ENCODE measurements at places on chromosomes 7 and 10. TPM values are rescaled to one million over a fixed set of nuclear protein-coding genes. Genes with fewer than 3 reads are reported as not detected.

- DNase-seq = no peak
These were observed 228.4 kb downstream of the TRIL start for GRCh38 chr7:28729727-28730126.

GRCh38 chr7:104160375-104160774 is 47.4 kb downstream of the ORC5 start:
- no peak for DNase-seq

GRCh38 chr7:158431055-158431940 is 156.3 kb downstream of the PTPRN2 start:
- DNase-seq = no peak

DNA sequence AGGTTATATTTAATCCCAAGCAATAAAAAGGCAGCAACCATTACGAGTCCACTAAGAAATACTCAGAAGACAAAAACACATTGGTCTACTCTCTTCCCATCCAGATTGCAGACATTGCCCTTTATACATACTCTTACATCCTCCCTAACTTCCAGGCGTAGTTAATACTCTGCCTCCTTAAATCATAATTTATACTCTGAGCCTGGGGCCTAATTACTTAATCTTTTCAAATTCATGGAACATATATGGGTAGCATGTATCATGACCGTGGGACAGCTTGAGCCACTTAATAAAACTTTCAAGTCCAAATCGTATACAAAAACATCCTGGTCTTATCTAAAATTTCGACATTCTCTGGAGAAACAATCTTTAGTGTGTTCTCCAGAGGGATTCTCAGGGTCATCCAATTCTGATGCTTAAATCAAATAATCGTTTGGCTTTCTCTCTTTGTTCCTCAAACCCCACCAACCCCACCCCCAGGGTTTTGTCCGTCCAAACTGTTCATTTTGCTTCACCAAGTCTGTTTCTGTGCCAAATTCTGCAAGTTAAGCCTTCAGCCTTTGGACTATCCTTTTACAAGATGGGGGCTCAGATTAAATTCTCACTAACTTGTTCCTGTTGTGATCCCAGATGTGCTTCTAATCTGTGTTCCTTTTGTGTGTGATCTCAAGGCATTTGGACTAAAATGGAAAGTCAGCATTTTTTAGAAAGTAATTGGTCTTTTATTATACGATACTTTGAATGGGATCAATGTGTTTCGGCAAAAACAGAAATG is 86.4 kb downstream of the ADAM12 start:
- DNase-seq = no peak

DNA sequence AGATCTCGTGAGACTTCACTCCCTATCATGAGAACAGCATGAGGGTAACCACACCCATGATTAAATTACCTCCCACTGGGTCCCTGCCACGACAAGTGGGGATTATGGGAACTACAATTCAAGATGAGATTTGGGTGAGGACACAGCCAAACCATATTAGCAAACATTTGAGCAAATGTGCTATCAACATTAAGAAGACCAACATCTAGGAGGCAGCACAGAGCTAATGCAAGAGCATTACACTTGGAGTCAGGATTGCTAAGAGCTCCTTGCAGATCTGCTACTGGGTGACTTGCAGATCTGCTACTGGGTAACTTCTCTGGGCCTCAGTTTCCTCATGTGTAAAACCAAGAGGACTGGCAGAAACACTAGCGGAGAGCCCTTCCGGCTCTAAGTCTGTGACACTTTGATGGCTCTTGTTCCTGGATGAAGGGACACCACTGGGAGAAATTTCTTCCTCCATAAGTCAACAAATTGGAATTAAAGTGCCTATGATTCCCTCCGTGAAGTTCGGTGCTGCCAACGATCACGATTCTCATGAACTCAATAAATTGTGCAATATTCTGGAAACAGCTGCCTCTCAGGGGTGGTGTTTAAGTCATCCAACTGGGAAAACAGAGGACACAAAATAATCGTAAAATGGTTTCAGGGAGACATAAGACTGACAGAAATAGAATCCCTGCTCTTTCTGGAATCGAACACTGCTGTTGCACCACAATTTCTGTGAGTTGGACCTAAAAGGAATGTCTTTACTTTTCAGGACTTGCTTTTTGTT is 115.8 kb upstream of the ITGB1 start:
- no peak for DNase-seq

GRCh38 chr10:85454386-85454785 is 912.2 kb downstream of the GRID1 start:
- DNase-seq = no peak

DNA sequence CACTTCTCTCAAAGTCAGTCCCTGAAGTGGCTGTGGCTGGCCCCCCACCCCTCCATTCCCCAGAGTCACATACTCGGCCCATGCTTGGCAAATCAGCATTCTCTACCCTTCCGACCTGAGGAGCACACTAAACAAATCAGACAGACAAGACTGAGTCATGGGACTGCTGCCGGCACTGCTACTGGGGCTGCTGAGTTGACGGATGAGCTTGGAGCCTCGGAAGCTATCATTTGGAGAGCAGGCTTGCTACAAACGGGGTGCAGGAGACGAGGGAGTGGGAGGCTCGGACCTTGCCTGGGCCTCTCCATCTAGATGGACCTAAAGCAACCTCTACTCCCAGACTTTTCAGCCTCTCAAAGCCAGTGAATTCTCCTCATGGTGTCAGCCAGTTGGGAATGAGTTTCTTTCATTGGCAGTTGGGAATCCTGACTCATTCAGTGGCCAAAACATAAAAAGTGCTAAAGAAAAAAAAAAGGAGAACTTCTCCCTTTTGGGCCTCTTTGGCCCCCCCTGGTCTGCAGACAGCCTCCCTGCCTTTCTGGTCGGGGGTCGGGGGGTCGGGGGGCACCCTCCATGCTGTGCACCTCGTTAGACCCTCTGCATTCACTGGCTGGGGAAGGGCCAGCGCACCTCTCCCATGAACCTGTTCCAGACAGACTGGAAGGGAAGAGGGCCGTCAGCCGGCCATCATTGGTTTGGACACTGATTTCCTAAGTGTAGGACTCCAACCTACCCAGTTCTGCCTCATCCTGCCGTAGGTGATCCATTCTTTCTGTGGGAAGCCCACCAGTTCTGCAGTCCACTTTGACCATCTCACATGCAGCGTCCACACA is 52.3 kb upstream of the COL13A1 start:
- no peak for DNase-seq

GRCh38 chr10:25797888-25798429 is 136.1 kb upstream of the MYO3A start:
- no peak for DNase-seq

GRCh38 chr7:149286811-149287400 is 24.9 kb downstream of the ZNF783 start:
- no peak for DNase-seq

Gene ATAD1
- polyA plus RNA-seq = 59.3 TPM

DNA sequence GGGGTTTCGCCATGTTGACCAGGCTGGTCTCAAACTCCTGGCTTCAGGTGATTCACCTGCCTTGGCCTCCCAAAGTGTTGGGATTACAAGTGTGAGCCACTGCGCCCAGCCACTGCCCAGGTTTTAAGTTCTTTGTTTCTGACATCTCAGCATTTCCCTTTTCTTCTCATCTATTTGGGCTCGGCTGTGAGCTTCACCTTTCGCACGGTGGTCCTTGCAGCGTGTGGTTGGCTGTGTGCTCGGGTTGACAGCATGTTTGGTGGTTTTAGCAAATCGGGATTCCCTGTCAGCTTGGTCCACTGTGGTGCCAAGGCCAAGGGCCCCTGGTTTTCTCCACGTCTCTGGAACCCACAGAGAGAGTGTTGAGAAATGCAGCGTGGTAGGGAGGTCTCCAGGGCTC is 138.8 kb downstream of the DNAJB6 start:
- DNase-seq = no peak

Gene KCP
- polyA plus RNA-seq = 4.3 TPM

- no peak for DNase-seq
These were observed 54.2 kb upstream of the SVIL start for GRCh38 chr10:29689001-29689400.

Gene CNPY1
- polyA plus RNA-seq = not detected

Gene FEZF1
- polyA plus RNA-seq = not detected

- peak; percentile 73 for DNase-seq
These were observed 10.6 kb upstream of the BPGM start for GRCh38 chr7:134636008-134636449.

DNA sequence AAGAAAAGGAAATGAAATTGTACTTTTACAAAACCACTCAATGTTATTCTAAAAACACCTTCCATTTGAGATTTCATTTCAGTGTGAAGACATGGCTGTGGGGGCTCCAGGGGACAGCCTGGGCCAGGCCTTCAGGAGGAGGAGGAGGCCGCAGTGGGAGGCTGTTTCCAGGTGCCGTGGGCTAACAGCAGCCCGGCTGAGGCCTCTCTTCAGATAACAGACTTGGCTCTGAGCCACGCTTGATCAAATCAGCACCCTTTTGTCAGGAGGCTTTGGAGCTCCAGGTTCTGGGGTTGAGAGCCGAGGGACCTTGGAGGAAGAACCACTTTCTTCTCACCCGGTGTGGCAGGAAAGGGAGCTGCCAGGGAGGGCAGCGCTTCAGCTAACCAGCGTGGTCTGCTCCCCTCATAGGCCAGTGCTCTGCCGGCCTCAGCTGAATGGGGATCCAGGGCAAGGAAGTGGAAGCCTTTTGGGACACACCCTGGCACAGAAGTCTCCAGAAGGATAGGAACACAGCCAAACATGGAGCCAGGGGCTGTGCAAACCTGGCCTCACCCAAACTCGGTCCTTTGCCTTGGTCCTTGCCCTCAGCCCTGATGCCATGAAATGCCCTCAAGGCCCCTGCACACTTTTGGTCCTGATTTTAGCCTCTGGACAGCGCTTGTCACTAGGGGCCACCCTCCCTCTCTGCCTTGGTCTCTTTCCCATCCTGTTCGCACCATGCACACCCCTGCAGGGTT is 23.5 kb upstream of the CHST15 start:
- DNase-seq = no peak

- no peak for DNase-seq
These were observed 24.6 kb downstream of the ADIRF start for GRCh38 chr10:86992929-86993328.

- no peak for DNase-seq
These were observed 26.0 kb upstream of the GLI3 start for GRCh38 chr7:42262964-42263363.

Gene DGKI
- polyA plus RNA-seq = 10.4 TPM

DNA sequence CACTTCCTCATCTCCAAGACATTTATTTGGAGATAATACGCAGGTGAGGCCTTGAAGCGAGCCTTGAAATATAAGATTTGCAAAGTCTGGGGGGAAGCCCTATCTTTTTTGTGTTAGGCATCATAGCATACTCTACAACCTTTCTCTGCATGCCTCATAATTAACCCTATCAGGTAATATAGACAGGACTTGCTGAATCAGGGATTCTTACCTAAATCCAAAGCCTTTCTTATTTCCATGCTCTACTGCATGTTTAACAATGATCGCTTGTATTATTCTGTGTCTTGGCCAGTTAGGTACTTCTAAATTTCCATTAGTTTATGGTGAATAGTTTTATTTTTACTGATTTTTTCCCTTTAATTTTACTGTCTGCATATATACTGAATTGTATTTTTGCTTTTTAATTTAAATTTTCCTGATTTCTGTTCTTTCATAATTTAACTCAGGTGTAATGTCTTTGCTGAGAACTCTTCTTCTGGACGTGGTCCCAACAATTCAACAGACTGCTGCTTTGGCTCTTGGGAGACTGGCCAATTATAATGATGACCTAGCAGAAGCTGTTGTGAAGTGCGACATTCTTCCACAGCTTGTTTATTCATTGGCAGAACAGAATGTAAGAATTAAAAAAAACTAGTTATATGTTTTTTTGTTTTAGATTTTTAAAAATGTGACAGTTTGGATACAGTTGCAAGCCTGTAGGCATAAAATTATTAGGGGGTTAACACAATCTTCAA is 19.3 kb downstream of the SPAG6 start:
- no peak for DNase-seq

- DNase-seq = no peak
These were observed 3.7 kb downstream of the STX1A start for GRCh38 chr7:73715648-73716317.

GRCh38 chr10:49012603-49013002 is 73.0 kb upstream of the LRRC18 start:
- no peak for DNase-seq

Gene FIGNL1
- 35.9 TPM for polyA plus RNA-seq

DNA sequence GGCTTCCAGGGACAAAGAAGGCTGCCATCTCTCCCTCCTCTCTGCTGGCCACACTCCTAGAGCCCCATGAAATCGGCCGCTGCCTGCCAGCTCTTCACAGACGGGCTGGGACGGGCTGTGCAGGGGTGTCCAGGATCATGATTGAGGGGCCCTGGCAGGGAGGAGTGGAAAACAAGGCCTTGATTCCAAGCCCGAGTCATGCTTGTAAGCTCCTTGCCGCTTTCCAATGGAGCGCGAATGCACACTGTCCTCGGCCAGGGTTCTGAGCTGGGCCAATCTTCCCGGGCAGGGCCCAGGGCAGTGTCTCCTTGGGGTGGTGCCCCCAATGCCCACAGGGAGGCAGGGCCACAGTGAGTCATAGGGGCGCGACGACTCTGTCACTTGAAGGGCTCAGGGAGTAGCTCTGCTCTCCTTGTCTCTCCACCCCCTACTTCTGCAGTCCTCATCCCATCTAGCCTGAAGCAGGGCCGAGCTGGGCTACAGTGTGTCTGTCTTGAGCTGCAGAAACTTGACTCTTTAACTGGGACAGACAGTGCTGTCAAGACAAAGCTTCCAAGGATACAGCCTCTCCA is 186.2 kb upstream of the SVIL start:
- no peak for DNase-seq

DNA sequence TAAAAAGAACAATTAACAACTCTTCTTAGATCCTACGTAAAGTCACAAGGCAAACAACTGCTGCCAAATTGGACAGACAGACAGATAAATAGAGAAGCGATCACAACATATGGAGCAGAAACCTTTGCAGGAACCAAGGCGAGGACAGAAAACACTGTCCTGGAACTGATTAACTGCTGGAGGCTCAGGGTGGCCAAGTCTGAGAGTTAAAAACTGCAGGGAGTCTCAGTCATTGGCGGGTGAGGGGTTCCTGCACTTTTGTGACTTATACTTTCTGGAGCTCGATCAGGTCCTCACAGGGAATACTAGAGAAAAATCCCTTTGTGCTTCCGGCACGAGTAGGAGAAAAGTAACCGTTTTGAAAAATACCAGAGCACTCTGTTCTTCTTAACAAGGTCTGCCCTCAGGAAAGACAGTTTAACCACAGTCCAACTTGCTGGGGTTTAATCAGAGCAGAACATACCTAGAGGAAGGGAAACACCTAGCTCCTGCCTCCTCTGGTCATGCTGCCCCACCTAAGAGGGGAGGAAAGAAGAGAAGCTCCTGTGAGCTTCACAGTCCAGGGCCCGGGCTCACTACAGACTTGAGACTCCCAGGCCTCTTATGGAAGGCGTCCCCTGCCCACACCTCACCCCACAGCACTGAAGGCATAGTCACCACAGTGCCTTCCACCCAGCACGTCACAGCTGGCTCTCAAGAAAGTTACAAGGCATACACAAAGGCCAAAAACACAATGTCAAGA is 74.9 kb downstream of the LARP4B start:
- DNase-seq = no peak
